GM13976 (cell line): ENCODE measurements at places on chromosomes 7 and 10.

DNA sequence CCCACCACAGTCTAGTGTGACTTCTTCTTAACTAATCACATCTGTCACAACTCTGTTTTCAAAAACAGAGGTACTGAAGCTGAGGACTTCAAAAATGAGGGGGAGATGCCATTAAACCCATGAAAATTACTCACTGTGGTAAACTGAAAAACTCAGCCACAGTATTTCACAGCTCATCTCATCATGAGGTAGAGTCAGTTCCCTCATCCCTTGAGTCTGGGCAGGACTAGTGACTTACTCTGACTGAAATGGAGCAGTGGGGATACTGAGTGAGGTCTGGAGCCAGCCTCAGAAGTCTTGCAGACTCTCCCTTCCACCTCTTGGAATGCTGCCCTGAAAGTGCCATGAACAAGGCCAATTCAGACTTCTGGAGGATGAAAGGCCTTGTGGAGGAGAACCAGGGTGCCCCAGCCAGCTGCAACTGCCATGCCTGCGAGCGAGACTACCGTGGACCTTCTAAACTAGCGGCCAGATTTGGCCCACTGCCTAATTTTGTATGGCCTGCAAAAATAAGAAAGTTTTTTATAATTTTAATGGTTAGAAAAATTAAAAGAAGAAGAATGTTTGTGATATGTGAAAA is 24.7 kb upstream of the ANKRD1 start:
- no peak for DNase-seq

GRCh38 chr10:43790147-43790546 is 141.5 kb upstream of the ZNF32 start:
- no peak for DNase-seq

GRCh38 chr7:66505531-66506451 is 122.9 kb upstream of the KCTD7 start:
- DNase-seq = no peak

- DNase-seq = no peak
Observed at GRCh38 chr7:43004082-43004481, 71.9 kb downstream of the MRPL32 start.

- no peak for DNase-seq
Observed at GRCh38 chr10:12844811-12845483, 156.6 kb downstream of the CCDC3 start.

DNA sequence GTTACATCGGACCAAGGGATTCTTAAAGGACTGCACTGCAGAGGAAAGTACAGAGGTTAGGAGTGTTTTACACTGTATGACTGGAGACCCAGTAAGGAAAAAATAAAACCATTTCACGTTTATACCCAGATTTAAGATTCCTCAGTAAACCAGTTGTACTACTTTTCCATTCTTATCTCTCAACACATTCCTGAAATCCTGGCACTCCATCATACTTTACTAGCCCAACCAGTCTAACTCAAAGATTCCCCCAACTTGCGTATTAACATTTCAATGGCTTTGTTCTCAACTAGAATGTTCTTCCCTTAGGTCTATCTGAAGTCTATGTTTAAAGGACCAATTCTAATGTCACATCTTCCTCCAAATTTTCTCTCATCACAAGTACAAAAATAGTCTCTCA is 8.0 kb downstream of the CCDC186 start:
- DNase-seq = no peak

DNA sequence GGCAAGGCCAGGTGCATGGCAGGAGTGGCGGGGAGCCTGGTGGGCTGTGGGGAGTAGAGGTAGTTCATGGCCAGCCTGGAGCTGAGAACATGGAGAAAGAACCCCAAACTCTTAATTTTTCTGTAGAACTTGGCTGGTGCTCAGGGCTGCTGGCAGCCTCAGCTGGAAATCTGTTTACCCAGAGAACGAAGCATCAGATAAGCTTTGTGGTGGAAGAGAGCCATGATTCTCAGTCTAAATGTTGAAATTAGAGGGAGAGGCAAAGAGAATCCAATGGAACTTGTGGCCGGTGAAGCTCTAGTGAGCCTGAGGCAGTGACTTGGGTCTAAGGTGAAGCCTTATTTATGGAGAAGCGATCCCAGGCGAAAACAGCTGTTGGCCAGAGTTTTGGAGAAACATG is 126.4 kb downstream of the CCDC3 start:
- no peak for DNase-seq

DNA sequence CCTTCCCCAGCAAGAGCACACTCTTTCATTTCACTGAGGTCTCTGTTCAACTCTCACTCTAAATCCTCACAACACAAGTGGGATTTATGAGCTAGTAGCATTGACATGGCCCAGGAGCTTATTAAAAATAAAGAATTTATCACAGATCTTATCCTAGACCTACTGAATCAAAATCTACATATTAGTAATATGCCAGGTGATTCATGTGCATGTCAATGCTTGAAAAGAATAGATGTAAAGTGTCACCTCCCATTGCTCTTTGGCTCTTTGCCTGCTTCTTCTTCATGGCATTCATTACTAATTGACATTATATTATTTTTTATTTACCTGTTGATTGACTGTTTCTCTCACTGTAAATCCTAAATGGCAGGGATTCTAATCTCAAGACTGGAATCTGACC is 459.2 kb upstream of the LRRTM3 start:
- no peak for DNase-seq

- DNase-seq = no peak
Observed at GRCh38 chr10:78567680-78568455, 500.9 kb upstream of the ZMIZ1 start.

DNA sequence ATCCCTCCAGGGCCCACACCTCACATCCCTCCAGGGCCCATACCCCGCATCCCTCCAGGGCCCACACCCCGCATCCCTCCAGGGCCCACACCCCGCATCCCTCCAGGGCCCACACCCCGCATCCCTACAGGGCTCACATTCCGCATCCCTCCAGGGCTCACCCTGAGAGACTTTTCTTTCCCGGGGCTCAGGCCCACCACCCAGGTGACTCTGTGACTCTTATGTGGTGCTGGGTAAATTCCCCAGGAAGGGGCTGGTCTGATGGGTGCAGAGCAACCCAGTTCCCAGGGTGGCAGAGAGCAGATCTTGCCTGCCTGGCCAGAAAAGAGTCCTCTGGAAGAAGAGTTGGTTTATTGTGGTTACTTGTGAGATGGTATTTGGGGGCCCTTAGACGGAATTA is 290.7 kb downstream of the TCERG1L start:
- DNase-seq = no peak

DNA sequence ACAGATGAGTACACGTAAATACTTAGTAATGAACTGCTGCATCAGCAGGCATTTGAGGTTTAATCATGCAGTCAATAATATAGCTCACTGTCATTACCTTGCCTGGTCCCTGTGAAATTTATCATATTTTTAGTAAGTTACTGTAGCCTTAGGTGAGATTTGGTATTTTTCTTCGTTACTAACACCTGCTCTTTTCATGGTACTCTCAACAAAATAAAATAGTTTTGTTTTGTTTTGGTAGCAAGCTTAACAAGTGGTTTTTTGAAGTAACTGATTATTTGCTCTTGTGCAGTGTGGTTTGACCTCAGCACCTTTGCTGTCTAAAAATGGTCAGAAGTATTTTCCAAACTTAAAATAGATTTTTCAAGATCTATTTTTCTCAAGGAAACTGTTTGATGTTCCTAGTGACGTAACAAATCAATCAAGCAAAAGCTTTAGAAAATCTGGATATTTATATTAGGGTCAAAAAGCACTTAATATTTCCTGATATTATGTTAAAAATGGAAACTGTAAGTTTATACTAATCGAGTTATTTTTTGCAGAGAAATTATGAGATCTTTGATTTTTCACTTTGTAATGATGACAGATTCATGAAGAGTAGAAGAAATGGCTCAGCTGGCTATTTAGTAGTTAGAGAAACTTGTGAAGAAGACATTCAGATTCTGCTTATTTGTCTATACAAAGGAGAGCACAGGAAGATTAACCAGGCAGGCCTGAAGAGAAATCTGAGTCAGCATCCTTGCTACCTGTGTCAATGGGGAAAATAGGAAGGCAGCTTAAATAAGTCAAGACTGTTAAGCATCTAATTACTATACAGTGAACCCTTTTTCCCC is 21.0 kb upstream of the RPA3 start:
- DNase-seq = peak; percentile 16

- DNase-seq = no peak
Observed at GRCh38 chr7:11875635-11876034, 43.6 kb upstream of the THSD7A start.

- DNase-seq = no peak
Observed at GRCh38 chr7:35650751-35651150, 44.2 kb downstream of the HERPUD2 start.

- no peak for DNase-seq
Observed at GRCh38 chr10:505419-505818, 184.0 kb downstream of the DIP2C start.

DNA sequence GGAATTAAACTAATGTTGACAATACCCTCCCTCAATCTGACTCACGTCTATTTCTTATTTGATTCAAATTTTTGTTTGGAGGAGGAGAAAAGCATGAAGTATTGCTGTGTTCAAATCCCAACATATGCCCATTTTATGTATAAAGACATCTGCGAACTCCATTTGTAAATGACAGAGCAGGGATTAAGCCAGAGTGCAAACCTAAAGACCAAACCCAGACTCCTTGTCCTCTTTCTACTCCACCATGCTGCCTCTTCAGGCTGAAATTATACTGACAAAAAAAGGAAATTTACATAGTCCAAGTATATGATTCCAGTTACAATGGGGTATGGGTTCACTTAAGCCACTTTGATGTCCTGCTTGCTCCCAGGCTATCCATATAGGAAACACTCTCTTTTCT is 383.1 kb downstream of the ADRA2A start:
- DNase-seq = no peak

DNA sequence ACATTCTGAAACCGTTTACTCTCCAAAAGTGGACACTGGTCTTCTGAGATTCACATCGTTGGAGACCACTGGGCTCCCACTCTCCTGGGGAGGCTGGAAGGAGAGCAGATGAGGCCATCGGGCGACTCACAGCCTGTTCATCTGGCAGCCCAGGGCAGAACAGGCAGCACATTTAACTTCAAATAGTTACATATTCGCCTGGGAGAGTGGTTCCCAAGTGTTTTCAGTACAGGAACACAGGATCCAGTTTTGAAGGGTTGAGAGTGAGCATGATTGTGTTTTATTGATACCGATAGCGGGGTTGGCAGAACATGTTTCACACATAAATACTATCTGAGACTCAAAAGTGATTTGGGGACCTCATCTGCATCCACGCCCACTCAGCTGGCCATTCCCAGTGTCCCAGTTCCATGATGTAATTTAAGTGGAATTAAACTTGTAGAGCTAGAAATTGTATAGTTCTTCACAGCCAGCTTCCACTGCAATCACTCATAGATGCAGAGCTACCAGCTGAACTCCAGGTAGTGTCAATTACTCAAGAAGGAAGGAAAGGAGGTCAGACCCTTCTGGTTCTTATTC is 22.8 kb upstream of the PNLIP start:
- no peak for DNase-seq

GRCh38 chr7:95213809-95214492 is 110.4 kb downstream of the PON1 start:
- DNase-seq = no peak

GRCh38 chr7:23490357-23491135 is 20.3 kb upstream of the IGF2BP3 start:
- peak; percentile 86 for DNase-seq

DNA sequence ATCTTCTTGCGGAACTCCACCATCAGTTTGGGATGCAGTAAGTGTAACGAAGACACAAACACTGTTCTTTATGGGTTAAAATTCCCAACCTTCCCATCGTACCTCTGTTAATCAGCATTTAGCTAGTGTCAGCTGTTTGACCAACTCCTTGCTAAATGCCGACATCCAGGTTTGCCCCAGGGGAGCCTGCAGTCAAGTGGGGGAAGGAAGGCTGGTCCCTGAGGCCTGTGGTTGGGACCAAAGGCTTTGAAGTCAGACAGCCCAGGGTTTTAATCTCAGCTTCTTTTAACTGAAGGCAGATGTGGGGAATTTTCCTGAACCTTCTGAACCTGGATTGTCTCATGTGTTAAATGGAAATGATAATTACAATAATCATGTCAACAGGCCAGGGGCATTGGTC is 443.7 kb downstream of the GLRX3 start:
- DNase-seq = no peak

DNA sequence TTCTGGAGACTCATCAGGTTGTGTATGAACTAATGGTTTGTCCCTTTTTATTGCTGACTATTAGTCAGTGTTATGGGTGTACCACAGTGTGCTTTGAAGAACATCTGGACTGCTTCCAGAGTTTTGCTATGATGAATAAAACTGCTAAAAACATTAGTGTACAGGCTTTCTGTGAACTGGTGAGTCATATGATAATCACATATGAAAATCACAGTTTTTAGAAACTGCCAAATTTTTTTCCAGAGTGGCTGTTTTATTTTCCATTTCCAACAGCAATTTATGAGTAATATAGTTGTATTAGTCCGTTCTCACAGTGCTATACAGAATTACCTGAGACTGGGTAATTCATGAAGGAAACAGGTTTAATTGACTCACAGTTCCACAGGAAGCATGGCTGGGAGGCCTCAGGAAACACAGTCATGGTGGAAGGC is 281.2 kb upstream of the VSTM2A start:
- no peak for DNase-seq

DNA sequence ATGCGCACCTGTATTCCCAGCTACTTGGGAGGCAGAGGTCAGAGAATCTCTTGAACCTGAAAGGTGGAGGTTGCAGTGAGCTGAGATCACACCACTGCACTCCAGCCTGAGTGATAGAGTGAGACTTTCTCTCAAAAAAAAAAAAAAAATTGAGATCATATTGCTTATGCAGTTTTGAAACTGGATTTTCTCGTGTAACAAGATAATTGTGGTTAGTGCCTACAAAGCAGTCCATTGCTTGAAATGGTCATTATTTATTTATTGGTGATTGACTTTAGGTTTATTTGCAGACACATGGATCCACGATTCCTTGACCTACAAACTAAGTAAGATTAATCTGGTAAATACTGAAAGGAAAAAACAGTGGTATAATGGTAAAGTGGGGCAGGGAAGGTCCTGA is 149.8 kb downstream of the TAX1BP1 start:
- no peak for DNase-seq

DNA sequence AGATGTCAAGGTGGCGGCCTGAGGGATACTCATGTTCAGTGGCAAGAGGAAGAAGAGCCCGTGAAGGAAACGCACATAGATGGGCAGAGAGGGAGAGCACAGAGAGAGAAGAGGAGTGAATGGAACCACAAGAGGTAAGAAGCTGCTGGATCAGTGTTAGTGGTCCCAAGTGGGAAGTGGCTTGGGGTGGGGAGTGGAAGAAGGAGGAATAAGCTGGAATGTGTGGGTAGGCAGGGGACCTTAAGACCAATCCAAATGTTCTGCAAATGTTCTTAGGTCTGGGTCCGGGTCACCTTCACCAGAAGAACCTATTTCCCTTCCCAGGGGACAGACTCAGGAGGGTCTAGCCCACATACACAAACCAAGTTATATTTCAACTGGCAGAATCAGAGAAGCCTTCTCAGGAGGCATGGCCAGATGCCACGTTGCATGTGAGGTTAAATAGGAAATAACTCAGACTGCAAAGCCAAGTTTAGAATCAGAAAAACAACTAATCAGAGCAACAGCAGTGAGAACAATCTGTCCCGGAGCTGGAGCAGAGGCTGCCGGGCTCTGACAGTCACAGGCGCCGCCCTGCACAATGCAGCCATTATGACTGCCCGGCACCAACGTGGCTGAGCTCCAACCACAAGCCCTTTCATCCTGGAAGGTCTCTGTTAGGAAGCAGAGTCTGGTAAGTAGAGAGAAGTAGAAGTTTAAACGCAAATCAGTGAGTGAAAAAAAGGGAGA is 78.6 kb upstream of the ARMC3 start:
- no peak for DNase-seq

- peak; percentile 78 for DNase-seq
Observed at GRCh38 chr7:140003913-140004382, 58.8 kb downstream of the PARP12 start.
